HepG2 (cell line): ENCODE measurements at places on chromosomes 13 and 19.
A peak's percentile ranks its signal among the peaks of the same experiment; 100 is the strongest.

DNA sequence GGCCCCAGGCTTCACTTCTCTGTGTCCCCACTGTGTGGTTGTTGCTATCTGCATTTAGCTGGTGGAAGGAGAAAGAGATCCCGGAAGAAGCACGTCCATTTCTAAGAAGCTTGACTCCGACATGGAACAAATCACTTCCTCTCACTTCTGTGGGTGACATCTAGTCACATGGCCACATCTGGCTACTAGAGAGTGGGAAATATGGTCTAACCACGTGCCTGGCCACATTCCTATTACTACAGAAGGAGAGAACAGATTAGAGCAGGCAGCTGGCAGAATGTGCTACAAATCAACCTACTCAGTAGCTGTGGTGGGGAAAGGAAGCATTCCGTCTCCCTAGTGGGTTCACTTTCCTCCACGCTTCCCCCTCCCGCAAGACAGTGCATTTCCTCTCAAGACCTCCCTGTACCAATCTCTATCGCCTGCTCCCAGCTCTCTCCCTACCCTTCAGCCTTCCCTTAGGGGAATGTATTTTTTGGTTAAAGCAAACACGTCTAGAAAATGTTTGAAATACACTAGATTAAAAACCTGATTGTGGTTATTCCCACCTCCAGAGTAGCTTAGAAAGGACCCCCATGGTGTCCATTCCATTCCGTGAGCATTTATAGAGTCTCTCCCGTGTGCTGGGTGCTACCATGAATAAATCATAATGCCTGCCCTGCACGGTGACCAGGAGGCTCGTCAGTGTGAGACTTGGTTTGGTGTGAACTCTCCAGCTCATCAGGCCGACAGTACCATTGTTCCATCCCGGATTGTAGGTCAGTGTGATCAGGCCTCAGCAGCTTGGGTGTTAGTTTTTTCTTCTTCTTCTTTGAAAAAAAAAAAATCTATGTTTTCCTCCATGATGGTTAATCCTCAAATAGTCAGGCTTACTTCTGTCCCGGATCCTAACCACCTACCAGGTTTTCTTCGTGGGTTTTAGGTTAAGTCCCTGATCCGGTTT, 8.0 kb upstream of the AMER2 start:
- H3K27me3 ChIP-seq: no peaks in the 10 kb centered on the region; the same call in 2 of the 3 replicates
- H3K4me3 ChIP-seq: no peak overlapping the region
- no peaks in the 10 kb centered on the region for H3K36me3 ChIP-seq
- no peak for DNase-seq

- no peaks in the 10 kb centered on the region; the same call in none of the 2 replicates for H3K36me3 ChIP-seq
- no peak overlapping the region for H3K27ac ChIP-seq
- no peaks in the 10 kb centered on the region for H3K27me3 ChIP-seq
These were observed 49.6 kb downstream of the MYO9B start for GRCh38 chr19:17125062-17125727.

DNA sequence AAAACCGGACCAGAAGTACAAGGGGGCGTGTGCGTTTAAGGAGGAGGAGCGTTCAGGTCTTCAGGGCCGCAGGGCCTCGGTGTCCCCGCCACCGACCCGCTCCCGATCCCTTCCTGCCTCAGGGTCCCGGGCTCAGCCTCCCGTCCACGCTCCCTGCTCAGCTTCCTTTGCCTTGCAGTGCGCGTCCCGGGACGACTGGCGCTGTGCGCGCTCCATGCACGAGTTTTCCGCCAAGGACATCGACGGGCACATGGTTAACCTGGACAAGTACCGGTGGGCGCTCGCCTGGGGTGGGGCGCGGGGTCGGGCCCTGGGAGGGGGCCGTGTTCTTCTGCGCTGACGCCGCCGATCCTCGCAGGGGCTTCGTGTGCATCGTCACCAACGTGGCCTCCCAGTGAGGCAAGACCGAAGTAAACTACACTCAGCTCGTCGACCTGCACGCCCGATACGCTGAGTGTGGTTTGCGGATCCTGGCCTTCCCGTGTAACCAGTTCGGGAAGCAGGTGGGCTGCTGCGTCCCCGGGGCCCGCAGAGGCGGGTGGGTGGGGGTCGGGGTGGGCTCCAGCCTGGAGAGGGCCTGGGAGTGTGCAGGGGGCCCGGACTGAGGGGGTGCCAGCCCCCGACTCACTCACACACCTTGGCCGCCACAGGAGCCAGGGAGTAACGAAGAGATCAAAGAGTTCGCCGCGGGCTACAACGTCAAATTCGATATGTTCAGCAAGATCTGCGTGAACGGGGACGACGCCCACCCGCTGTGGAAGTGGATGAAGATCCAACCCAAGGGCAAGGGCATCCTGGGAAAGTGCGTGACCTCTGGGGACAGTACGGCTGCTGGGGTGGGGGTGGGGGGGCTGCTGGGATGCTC, 1.4 kb downstream of the GPX4 start:
- H3K4me3 ChIP-seq: peak overlapping the region; percentile 92
- H3K27me3 ChIP-seq: no peaks in the 10 kb centered on the region
- H3K4me1 ChIP-seq: peaks cover 60% of the 10 kb centered on the region
- H3K36me3 ChIP-seq: peaks cover 20% of the 10 kb centered on the region; the same call in 2 of the 3 replicates
- peak overlapping the region; percentile 100 for H3K27ac ChIP-seq

GRCh38 chr19:32642771-32643170, 32.2 kb downstream of the ANKRD27 start:
- no peak overlapping the region for H3K4me3 ChIP-seq
- H3K27me3 ChIP-seq: no peaks in the 10 kb centered on the region
- H3K36me3 ChIP-seq: peaks cover 27% of the 10 kb centered on the region
- no peaks in the 10 kb centered on the region for H3K4me1 ChIP-seq
- DNase-seq: no peak
- no peak overlapping the region for H3K27ac ChIP-seq

DNA sequence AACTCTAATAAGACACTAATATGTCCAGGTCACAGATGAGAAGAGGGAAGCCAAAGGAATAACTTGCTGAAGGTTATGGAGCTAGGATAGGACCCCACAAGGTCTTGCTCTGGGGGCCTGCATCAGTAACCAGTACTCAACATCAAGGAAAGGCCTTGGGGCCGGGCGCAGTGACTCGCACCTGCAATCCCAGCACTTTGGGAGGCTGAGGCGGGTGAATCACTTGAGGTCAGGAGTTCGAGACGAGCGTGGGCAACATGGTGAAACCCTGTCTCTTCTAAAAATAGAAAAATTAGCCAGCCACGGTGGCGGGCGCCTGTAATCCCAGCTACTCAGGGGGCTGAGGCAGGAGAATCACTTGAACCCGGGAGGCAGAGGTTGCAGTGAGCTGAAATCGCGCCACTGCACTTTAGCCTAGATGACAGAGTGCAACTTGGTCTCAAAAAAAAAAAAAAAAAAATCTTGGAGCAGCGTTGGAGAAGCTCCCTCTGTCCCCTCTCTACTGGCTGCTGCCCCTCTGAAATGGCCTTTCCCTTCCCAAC, 1.8 kb downstream of the LONP1 start:
- H3K27me3 ChIP-seq: no peaks in the 10 kb centered on the region; the same call in 2 of the 3 replicates
- no peak for DNase-seq
- H3K4me1 ChIP-seq: peaks cover 38% of the 10 kb centered on the region
- peaks cover 11% of the 10 kb centered on the region for H3K36me3 ChIP-seq
- peak overlapping the region; percentile 95 for H3K27ac ChIP-seq

DNA sequence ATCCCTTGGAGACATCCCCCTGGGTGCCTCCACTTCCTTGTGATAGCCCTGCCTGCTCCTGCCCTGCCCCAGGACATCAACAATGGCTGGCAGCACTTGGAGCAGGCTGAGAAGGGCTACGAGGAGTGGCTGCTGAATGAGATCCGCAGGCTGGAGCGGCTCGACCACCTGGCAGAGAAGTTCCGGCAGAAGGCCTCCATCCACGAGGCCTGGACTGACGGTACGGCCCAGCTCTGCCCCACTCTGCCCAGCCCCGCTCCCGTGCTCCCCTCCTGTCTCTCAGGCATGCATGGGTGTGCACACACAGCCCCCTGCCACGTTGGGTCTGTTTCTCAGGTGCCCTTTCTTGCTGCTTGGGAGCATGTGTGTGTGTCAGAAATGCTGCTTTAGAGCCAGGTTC, 26.4 kb downstream of the CAPN12 start:
- H3K4me3 ChIP-seq: no peak overlapping the region
- H3K27me3 ChIP-seq: no peaks in the 10 kb centered on the region
